ENCODE measurements at places on chromosomes 6 and 20.

GRCh38 chr20:3652676-3653596, 10.3 kb downstream of the GFRA4 start:
- no peak for DNase-seq

- DNase-seq = no peak
Measured at GRCh38 chr6:7332090-7332745, 19.2 kb upstream of the SSR1 start.

DNA sequence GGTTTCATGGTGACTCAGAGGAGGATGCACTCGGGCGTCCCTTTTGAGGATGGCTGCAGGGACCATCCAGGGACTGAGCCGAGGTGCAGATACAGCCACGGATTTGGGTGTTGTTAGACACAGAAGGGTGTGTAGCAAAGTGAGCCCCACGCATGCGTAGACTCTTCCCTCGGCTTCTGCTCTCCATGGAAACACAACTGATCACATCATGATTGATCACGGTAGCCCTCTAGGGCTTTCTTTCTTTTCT, 606 bp upstream of the ULBP1 start:
- DNase-seq = no peak

GRCh38 chr6:74579794-74580193, 626.1 kb downstream of the COL12A1 start:
- no peak for DNase-seq

DNA sequence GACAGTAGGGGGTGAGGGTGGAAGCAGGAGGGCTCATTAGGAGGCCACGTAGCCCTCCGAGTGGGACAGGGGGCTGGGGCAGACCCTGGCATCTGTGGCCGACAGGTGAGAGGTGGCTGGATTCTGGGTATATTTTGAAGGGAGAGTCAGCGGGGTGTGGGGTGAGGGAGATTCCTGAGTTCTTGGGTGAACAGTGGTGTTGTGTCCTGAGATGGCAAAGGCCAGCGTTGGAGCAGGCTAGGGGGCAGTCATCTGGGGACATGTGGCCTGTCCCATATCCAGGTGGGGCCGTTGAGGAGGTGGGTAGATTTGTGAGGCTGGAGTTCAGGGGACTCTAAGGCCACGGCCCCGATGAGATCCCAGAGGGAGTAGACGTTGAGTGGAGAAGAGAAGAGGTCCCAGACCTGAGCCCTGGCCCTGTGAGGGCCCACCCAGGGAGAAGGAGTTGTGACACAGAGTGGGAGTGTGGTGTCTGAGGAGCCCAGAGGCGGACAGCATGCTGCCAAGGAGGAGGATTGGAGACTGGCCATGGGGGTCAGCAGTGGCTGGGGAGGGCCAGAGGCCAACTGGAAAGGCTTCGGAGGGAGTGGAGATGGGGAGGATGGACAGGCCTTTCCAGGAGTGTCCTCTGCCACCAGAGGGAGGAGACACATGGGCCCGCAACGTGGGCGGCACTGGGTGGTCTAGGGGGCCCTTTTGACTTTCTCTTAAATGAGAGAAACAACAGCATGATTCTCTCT, 19.6 kb downstream of the PACSIN1 start:
- DNase-seq = no peak

DNA sequence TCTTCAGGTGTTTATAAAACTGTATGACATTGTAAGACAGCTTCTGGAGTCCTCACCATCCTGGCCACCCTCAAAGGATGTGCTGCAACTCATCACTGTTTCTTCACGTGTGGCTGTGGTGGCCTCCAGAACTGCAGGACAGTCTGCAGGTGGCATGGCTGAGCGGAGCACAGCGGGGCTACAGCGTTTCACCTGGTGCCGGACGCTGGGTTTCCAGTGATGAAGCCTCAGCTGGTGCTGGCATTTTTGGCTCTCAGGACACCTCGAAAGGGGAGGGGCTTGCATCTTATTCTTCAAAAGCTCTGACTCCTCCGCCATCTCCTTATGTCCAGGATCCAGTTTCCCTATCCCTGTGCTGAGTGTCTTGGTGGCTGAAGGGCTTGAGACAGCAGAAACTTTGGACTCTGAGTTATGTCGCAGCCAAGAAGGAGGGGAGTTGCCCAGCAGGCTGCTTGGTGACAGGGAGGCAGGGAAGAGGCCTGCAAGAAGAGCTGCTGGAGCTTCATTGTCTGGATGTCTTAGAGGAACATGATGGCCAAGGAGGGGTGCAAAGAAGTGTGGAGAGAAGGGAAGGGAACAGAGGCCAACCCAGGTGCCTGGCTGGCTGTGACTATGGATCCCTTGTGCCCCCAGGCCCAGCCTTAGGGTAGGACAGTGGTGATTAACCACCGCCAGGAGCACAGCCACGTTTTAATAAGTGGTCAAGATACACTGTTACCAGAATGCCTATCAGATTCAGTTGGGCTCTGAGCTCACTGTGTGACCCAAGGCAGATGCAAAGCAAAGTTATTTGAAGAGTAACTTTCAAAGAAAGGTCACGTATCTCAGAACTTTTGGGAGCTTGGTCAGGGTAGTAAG, 58.7 kb downstream of the GTF2H5 start:
- DNase-seq = no peak

GRCh38 chr6:88476388-88476787, 310.2 kb upstream of the CNR1 start:
- DNase-seq = no peak

DNA sequence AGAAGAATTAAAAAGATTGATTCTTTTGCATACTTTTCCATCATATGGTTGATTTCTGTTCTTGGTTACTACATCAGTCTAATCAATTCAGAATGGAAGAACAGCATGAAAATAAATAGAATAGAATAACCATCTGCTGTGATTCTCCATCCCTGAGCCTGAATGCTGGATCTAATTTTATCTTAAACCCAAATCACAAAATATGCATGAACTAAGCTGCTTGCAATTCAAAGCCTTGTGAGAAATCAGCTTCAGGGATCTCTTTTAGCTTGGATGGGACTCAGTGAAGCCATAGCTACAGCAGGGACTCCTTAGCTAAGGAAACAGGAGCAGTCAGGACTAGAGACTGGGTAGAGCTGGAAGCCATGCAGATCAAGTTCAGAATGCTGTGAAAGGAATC, 74.1 kb downstream of the TPBG start:
- no peak for DNase-seq

DNA sequence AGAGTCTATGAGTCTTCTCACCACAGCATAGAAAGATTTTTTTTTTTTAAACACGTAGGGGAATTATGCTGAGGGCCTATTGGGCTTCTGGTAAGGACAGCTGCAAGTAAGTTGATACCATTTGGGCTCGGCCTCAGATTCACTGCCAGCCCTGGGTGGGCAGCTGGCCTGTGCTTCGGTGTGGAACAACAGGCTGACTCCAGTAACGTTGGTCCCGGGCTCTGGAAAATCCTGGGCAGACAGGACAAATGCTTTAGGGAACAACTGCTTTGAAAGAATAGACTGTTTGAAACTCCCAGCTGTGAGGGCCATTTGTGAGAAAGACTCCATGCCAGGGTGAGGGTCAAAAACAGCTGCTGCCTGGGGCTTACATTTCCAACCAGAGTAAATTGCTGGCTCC, 366.5 kb downstream of the QKI start:
- DNase-seq = no peak

GRCh38 chr6:109318328-109318876, 63.9 kb downstream of the CD164 start:
- DNase-seq = no peak

- no peak for DNase-seq
Measured at GRCh38 chr20:2890742-2891141, 17.5 kb downstream of the PTPRA start.

- peak; percentile 37 for DNase-seq
Measured at GRCh38 chr6:100455230-100456124, 9.2 kb downstream of the SIM1 start.

- DNase-seq = no peak
Measured at GRCh38 chr6:128487055-128487454, 33.3 kb downstream of the PTPRK start.

- no peak for DNase-seq
Measured at GRCh38 chr6:37946057-37946456, 126.5 kb downstream of the ZFAND3 start.

- DNase-seq = no peak
Measured at GRCh38 chr6:31851485-31851832, 11.2 kb downstream of the NEU1 start.

GRCh38 chr6:105832313-105832761, 253.8 kb upstream of the PRDM1 start:
- no peak for DNase-seq

DNA sequence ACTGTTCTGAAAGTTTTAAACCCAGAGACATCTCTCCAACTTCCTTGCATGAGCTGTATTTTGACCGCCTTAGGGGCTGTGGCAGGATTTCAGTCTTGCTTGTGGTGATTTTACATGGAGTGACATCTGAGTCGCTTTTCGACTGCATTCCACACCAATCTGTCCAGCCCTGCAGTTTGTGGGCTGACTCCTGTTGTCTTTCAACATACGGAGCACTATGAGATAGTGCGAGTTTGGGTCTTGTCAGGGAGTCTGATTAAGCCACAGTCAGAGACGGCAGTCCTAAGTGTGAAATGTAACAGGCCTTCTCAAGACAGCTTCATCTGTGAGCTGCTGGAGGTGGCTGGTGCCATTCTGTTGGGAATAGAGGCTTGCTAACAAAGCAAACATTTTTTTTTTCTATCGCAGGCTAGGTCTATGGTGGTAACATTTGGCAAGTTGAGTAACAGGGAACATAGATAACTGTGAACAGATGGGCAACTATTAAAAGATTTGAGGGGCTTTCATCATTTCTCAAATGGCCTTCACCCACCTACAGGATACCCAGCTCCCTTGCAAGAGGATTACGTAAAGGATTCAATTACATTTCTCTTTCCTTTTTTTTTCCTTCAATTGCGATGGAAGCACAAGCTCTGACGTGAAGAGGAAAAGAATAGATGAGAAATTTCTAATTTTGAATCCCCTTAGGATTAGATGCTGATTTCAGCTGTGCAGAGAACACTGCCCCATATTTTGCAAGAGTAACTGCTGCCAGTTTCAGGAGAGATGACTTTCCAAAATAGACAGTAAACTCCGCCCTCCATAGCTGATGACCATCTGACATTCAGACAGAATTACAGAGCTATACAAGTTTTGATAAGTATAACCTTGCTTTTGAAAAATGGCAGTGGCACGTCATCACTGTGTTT, 25.1 kb downstream of the CAP2 start:
- no peak for DNase-seq

- no peak for DNase-seq
Measured at GRCh38 chr6:6829872-6830685, 241.6 kb downstream of the LY86 start.

- DNase-seq = peak; percentile 26
Measured at GRCh38 chr20:61886721-61887595, 178.7 kb downstream of the TAF4 start.

DNA sequence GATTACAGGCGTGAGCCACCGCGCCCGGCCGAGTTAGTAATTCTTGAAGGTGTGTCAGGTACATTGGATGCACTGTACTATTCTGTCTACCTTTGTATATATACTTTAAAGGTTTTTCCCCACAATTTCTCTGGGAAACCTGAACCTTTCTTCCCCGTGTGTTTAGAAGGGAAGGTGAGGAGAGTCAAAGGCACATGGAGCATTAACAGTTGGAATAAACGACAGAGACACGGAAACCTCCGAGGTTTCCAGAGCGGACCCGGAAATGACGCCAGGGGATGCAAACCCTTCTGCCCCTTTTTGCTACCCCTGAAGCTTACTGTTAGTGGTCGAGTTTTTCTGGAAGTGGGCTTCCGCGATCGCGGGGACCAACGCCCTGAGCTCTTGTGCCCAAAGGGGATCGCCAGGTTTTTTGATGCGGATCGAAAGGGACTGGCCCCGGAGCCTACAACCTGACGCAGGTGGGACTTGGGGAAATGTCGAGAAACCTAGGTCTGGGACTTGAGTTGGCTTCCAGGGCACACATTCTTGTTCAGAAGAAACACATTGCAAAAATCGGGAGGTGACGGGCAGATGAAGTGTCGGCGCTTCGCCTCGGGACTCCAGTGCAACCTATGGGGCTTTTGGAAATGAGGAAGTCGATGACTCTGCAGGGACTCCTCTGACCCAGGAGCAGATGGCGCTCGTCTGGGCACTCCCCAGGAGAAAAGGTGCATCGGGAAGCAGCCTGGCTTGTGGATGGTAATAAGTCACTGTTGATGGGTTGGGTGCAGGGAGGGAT, 218.2 kb downstream of the OR2B2 start:
- DNase-seq = peak; percentile 68

- DNase-seq = no peak
Measured at GRCh38 chr20:1182106-1182505, 2.7 kb downstream of the TMEM74B start.

GRCh38 chr6:122315842-122316241, 83.6 kb upstream of the HSF2 start:
- no peak for DNase-seq

- no peak for DNase-seq
Measured at GRCh38 chr6:169866140-169866534, 114.7 kb downstream of the ERMARD start.

DNA sequence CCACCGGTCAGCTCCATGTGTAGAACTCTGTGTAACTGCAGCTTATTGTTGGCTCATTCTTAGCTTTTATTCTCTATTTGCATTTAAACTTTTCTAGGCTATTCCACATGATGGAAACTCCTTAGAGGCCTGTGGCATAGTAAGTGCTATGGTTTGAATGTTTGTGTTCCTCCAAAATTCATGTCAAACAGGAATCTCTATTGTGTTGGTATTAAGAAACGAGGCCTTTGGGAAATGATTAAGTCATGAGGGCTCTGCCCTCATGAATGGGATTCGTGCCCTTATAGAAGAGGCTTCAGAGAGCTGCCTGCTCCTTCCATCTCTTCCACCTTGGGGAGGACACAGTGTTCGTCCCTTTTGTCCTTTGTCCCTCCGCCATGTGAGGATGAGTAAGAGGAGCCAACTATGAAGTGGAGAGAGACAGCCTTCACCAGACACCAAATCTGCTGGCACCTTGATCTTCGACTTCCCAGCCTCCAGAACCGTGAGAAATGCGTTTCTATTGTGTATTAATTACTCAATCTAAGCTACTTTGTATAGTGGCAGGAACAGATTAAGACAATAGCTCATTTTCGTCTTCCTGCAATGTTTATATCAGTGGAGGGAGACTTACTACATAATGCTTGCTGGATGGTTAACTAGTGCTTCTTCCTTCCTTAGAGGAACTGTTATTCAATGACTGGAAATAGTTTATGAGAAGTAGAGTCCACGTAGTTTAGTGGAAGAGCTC, 361.1 kb downstream of the FARS2 start:
- DNase-seq = no peak

DNA sequence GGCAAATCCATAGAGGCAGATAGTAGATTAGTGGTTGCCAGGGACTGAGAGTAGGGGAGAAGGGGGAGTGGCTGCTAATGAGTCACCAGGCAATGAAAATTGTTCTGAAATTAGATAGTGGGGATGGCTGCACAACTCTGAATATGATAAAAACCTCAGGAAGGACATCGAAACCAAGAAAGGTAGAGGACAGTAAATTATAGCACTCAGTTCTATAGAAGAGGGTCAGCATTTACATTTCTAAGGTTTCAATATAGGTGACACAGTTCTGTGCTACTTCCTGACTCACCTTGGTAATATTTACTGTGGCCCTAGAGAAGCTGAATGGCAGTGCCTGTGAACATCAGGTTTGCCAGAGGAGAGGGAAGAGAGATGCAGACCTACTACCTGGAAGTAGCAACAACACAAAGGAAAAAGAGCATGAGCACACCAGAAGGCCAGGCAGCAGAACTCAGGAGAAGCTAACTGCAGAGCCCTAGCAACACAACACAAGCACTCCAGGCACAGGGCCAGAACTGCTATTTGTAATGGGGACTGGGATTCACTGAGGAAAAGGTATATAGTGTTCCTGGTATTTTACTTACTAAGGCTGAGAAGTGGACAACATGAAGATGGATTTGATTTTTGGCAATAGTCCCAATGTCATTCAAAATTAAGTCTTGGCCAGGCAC, 75.9 kb downstream of the PLCG1 start:
- no peak for DNase-seq

All from B cell (primary cell).